NCI-H1105 (cell line): ENCODE measurements at places on chromosomes 16 and 17.

GRCh38 chr17:14372905-14373613 lies 72.2 kb downstream of the HS3ST3B1 start:
- no peak for DNase-seq

GRCh38 chr16:425740-426114 lies 278 bp downstream of the RAB11FIP3 start:
- DNase-seq, result no peak

DNA sequence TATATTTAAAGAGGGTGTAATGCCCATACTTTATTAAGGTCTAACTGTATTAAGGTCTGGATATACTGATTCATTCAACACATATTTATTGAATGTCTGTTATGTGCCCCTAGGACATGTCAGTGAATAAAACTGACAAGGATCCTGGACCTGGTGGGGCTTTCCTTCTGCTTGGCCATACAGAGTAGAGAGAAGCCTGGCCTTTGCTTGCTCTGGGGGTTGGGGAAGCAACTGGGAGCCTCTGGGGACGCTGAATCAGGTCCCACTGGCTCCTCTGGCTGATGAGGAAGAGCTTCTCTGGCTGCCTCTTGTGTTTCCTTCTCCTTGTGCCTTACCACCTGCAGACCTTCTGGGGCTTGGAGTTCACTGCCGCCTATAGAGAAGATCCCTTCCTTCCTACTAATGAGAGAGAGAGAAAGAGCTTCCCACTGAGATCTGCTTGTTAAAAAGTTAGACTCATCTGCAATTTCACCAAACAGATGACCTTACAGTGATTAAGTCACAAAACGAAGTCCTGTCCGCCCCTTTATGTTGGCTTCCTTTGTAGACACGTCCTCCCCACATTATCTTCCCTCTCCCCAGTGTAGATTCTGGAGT lies 49.7 kb downstream of the MSI2 start:
- no peak for DNase-seq

GRCh38 chr17:71921796-71922195 lies 199.0 kb upstream of the SOX9 start:
- no peak for DNase-seq

DNA sequence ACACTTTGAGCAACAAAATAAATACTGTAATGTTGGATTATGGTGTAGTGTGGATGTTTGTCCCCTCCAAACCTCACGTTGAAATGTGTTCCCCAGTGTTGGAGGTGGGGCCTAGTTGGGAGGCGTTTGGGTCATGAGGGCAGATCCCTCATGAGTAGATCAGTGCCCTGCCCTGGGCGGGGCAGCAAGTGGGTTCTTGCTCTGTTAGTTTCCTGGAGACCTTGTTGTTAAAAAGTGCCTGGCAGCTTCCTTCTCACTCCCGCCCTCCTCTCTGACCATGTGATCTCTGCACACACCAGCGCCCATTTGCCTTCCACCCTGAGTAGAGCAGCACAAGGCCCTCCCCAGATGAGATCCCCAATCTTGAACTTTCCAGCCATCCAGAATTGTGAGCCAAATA lies 67.7 kb downstream of the MPRIP start:
- no peak for DNase-seq

GRCh38 chr17:17824783-17825614 lies 11.8 kb downstream of the SREBF1 start:
- no peak for DNase-seq

DNA sequence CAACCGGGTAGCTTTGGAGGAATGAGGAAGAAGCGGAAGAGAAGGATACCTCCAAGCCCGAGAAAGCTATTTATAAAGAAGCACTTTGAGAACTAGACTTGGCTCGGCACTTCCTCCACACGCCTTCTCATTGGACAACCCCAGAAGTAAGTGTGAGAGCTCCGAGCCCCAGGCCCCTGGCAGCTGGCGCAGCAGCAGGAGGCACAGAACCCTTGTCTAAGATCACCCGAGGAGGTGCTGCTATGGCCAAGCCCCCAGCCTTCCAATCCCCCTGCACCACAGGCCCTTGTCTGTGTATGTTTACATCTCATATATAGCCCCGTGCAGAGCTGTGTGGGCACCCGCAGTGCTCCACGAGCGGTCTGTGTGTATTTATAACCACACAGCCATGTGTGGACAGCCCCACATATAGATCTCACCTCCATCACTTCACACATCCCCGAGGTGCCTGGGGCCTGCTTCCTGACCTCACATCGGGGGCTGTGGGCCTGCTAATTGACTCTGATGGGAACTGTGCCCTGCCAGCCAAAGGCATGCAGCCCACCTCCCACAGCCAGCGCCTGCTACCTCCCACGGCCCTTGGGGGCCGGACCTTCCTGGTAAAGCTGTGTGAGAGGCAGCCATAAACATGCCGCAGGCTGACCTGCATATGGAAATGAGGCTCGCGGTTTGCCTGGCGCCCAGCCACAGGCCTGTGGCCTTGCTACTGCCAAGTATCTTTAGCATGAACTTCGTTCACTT lies 96.1 kb downstream of the C17orf67 start:
- no peak for DNase-seq

DNA sequence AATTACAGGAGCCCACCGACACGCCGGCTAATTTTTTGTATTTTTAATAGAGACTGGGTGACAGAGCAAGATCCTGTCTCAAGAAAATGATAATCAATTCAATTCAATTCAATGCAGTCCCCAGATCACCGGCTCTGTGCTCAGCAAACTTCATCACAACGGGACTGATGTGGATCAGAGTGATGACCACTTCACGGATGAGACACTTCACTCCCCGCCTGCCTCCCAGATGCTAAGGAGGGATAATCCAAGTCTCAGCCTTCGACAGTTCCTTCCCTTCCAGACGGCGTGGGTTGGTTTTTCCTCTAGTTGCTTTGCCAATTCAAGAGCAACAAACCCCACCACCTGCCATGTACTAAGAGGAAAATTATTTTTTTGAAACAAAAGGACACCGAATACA lies 93.8 kb downstream of the ZDHHC7 start:
- no peak for DNase-seq

GRCh38 chr17:52751051-52751450 lies 592.5 kb upstream of the CA10 start:
- DNase-seq, result no peak
